NCI-H345 (cell line): ENCODE measurements at places on chromosomes 3 and 15.

DNA sequence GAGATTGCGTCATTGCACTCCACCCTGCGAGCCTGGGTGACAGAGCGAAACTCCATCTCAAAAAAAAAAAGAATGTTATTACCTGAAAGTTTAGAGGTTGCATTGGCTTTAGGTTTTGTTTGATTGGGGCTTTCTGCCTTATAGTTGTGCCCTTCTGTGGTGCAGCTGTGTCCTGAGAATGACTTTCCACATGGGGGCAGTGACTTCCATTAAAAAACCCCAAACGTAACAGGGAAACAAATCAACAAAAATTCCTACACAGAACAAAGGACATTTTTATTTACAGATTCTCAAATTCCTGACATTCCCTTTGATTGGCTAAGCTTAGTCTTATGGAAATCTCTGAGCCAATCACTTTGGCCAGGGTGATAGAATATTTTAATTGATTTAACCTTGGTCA is 154.1 kb upstream of the GPR149 start:
- DNase-seq, result no peak

DNA sequence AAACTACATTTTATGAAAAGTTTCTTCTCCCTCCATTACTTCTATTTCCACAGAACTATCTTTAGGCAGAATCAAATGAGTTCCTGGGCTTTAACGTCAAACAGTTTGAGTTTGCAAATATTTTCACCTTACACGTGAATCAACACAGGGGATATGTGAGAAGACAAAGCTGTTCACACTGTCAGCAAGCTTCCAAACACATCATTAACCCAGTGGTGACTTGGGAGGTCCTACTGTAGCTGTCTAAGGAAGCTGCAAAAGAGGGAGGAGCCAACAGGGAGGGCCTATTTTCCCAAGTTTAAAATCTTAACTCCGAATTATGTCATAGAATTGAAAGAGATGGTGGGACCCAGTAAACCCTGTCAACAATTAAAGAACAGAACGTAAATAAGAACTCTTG is 337.8 kb upstream of the DNAJC19 start:
- no peak for DNase-seq

DNA sequence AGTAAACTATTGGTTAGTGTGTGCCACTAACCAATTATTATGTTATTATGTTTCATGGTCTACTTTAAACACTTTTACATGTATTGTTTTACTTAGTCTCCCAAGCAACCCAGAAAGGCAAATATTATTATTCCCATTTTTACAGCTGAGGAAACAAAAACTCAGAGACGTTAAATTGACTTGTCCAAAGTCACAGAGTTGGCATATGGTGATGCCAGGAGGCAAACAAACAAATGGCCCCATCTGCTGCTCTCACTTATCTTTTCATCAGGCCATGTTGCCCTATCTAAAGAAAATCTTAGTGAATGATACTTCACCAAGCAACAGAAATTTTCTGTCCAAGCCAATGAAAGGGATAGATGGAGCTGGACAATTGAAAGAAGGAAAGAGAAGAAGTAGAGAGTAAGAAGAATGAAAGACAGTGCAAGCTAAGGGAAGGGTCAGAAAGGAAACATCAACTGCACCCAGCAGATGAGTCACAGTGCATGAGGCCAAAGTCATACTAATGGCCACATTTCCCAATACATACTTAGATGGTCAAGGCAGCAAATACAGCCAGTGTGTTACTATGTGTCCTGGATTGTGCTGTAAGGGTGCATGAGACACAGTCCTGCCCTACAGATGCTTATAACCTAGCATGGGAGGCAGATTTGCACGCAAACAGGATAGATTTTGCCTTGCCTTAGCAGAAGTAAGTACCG is 266.9 kb downstream of the KCNMB2 start:
- peak; percentile 61 for DNase-seq

- no peak for DNase-seq
Measured at GRCh38 chr3:69560818-69561217, 174.9 kb upstream of the FRMD4B start.
